Stimulated activated naive CD8-positive, alpha-beta T cell treated with anti-CD3 and anti-CD28 coated beads, Interleukin-15, Interleukin-2, amounts not matched to agents 100 U/mL and 50 U/mL, for 24 hours (primary cell): ENCODE measurements at places on chromosomes 7 and 10.

GRCh38 chr7:142125256-142125955 is 13.9 kb downstream of the MGAM2 start:
- no peak for DNase-seq

GRCh38 chr10:43671659-43672531 is 23.2 kb upstream of the ZNF32 start:
- peak; percentile 32 for DNase-seq

DNA sequence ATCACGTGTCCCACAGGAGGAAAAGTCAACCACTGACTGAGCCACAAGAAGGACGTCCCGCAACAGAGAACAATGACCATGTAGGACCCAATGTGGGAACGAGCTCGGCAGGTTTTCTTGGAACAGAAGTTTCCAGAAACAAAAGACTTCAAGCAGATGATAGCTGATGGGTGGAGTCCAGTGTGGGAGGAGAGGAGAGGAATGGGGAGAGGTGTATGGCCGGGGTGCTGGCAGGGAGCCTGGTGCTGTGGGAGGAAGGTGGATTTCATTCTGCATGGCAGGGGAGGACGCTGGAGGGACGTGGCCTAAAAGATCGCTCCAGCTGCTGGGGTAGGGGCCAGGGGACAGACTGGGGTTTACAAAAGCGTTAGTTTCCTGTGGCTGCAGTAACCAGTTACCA is 48.5 kb upstream of the LMTK2 start:
- no peak for DNase-seq

DNA sequence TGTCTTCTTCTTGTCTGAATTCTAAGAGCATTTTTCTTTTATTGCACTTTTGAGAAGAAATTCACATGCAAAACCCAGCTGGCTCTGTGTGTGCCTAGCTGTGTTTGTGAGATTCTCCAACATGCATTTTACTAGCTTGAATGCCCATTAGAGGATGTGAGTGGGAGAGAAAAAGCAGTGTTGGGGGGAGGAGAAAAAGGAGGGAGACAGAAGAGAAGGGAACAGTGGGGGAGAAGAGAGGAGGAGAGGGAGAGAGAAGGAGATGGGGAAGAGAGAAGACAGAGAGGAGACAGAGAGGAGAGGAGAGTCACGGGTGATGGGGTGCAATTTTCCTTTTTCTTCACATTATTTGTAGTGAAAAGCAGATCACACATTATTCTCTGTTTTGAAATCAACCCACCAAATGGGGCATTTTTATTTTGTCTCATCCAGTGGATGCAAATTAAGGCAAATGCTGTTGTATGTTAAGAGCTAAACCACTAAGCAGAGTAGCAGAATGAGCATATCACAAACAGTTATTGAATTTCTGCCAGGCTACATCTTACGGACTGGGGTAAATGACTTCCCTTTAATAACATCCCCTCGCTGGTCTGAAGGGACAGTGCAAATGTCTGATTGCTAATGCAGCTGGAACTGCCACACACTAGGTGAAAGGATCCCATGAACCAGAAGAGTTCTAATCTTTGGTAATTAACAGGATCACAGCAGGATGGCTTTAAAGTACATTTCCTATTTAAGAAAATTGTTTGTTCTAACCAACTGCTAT is 849 bp downstream of the LRRN3 start:
- no peak for DNase-seq

DNA sequence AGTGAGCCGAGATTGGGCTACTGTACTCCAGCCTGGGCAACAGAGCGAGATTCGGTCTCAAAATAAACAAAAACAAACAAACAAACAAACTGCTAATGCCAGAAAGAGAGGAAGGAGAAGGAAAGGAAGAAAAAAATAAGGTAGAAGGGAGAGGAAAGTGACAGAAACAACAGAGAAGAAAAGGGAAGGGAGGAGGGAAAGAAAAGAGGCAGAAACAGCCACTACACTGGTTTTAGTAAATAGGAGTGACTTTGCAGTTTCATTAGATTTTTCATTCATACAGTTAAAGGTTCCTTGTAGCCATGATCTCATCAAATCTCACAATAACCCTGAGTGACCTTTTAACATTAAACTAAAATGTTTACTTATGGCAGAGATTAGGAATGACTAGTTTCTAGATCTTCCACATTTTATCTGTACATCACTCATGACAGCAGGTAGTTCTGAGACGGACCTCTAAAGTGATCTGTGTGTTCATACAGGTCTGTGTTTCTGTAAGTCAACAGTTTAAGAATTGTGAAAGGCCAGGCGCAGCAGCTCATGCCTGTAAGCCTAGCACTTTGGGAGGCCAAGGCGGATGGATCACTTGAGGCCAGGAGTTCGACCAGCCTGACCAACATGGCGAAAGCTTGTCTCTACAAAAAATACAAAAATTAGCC is 191.3 kb upstream of the KLF14 start:
- DNase-seq: no peak

GRCh38 chr7:158827411-158828132 is 1.7 kb downstream of the ESYT2 start:
- DNase-seq: peak; percentile 33

GRCh38 chr10:103578782-103579382 is 85.4 kb downstream of the NEURL1 start:
- DNase-seq: no peak

- no peak for DNase-seq
These were observed 106.1 kb downstream of the TNS3 start for GRCh38 chr7:47475880-47476227.

DNA sequence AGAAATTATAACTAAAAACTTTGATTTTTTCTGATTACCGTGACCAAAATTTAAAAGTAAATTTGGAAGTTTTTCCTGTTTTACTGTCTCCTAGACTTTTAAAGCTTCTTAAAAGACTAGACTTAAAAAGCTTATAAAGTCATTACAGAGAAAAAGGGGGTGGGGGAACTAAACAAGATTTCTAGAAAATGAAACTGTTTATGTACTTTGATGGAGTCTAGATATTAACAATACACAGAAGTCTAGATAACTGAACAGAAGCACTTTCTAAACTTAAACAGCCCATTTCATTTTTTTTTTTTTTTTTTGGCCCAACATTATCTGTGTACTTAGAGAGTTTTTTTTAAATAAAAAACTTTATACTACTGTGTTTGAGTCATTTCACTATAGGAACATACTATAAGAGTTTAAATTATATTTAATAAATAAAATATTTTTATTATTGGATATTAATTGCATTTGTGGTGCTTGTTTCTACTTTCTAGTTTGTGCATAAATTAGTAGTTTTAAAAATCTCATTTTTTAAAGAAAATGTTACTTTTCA is 98.5 kb downstream of the PHTF2 start:
- no peak for DNase-seq

DNA sequence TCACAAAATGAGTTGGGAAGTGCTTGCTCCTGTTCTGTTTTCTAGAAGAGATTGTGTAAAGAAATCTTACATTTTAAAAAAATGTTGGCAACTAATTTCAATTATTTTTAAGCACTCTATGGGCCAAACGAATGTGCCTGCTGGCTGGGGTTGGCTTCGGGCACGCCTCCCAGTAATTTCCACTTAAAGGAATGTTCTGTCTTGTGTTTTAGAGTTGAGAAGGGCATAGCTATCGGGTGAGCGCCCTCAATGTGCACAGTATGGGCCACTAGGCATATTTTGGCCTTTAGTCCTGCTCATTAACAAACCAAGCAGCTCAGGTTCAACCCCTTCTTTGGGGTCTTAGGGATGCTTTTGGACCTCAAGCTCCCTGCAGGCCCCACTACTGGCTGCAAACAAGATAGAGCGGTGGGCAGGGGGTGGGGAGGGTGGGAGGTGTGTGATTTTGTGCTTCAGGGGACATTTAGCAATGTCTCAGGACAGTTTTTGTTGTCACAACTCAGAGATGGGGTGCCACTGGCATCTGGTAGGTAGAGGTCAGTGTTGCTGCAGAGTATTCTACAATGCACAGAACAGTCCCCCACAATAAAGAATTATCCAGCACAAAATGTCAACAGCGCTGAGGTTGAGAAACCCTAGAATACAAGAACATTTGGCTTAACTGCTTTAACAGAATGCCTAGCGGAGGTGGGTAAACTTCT is 40.7 kb downstream of the TACC2 start:
- no peak for DNase-seq

GRCh38 chr10:9399275-9399983 is 1344.9 kb downstream of the GATA3 start:
- DNase-seq: no peak

GRCh38 chr10:33680036-33680435 is 345.6 kb upstream of the NRP1 start:
- DNase-seq: no peak

- DNase-seq: peak; percentile 40
These were observed 6.4 kb downstream of the AGBL3 start for GRCh38 chr7:134992626-134993179.
